Activated CD4-positive, alpha-beta T cell treated with anti-CD3 and anti-CD28 coated beads for 4 hours (primary cell): ENCODE measurements at places on chromosomes 7 and 10.

- DNase-seq = no peak
These were observed 45.2 kb downstream of the HIPK2 start for GRCh38 chr7:139732471-139733167.

DNA sequence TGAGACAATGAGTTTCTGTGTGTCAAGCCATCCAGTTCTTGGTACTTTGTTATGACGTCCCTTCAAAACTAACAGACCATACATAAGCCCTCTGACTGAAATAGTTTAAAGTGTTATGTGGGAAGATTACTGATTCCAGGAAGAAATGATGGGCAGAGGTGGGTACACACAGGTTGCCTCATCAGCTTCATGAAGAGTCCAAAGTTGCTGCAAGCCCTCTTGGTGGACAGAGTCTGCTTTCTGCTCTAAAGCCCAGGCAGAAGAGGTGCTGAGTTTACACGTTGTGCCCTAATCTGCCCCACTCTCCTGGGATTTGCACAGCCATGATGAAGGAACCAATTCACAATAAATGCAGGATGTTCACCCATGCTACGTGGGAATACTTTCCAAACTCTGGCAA lies 187.4 kb downstream of the PARD3 start:
- DNase-seq = no peak

DNA sequence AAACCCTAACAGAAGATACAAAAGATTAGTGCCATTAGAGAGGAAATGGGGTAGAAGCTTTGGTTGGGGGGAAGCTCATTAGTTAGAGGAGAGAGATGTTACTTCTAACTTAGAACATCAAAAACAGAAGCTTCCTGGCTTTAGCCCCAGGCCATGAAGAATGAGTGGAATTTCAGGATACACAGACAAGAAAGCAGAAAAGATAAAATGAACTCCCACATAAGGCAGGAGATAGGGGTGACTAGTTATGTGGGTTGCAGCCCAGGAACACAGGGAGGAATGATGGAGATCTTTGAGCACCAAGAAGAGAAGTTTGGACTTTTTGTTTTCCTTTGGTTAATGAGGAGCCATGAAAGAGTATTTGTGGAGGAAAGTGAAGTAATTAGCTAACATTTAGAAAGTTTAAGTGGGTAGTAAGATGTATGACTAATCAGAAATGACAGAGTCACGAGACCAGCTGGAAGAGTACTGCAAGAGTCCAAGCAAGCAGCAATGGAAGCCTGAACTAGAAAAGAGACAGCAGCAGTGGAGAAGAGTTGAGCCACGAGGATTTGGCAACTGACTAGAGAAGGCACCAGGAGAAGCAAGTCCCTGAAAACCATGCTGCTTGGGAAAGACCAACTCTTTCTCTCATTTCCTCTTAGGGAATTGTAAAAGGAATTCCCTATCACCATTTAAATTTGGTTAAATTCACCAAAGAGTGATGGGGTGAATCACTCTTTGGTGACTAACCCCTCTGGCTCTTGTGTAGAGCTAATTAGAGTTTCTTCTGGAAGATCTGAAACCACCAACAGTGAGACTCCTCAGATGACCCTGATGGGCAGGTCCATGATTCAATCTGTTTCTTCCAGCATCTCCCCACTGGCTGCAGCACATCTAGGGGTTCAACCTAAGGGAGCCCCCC lies 131.9 kb downstream of the KCNMA1 start:
- DNase-seq = no peak

GRCh38 chr7:2567679-2568278 lies 9.0 kb downstream of the IQCE start:
- no peak for DNase-seq

DNA sequence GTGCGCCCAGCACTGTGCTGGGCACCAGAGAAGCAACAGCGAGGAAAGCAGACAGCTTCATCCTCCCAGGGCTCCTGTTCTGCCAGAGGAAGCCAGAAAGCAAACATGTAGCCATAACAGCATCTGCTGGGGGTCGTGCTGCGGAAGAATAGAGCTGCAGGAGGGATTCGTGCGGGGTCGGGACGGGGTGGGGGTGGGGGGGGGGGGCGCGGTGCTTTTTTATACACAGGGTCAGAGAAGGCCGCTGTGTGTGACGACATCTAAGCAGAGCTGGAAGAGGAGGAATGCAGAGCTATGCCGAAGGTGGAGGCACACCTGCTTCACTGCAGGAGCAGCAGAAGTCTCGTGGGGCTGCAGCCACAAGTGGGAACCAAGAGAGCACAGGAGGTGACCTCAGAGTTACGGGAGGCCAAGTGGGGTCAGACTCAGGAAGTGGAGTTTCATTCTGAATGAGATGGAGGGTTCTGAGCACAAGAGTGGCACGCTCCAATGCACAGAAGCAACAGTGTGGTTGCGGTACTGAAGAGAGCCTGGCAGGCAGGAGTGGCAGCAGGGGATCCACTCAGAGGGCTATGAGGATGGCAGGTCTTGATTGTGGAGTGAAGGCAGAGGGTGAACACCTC lies 11.1 kb downstream of the PKD1L1 start:
- no peak for DNase-seq

GRCh38 chr10:78297997-78298396 lies 264.3 kb downstream of the RPS24 start:
- DNase-seq = no peak

- no peak for DNase-seq
These were observed 18.2 kb upstream of the TSPAN33 start for GRCh38 chr7:129126314-129126713.

DNA sequence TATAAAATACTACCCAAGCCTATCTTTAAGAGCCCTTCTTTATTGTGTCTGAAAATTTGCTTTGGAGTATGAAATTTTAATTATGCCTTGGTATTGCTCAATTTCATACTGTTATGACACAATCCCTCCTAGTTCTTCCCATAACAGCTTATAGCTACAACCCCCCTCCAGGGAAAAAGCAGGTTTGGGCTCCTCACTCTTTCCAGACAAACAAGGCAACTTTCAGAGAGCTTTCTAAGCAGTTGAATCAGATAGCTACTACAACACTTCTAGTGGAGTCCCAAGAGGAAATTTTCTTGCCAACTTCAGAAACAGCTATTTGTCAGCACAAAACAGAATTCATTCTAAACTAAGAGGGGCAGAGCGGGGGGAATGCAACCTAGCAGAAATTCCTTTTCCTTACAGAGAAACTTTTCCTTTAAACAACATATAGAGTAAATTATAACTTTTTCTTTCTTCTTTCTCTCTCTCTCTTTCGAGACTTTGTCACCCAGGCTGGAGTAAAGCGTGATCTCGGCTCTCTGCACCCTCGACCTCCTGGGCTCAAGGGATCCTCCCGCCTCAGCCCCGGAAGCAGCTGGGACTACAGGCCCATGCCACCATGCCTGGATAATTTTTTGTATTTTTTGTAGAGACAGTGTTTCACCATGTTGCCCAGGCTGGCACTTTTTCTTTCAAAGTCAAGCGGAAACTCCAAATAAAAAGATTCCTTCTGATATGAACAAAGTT lies 26.0 kb upstream of the JMJD1C start:
- DNase-seq = no peak

DNA sequence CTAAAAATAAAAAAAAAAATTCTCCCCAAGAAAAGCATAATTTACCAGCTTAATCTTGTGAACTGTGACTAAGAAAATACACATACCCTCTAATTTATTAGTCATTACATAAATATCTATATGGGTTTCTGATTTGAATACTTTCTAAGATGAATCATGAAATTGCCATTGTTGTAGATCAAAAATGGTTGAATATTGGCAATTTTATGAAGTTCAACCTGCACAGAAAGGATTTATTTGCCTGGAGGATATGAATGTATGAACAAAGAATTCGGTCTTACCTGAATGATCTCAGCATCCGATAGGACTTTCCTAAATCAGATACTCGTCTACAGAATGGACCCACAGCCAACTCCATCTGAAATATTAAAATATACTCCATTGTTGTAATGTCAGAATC lies 61.5 kb downstream of the HBP1 start:
- no peak for DNase-seq

- no peak for DNase-seq
These were observed 214.5 kb downstream of the AUTS2 start for GRCh38 chr7:69812756-69813155.

DNA sequence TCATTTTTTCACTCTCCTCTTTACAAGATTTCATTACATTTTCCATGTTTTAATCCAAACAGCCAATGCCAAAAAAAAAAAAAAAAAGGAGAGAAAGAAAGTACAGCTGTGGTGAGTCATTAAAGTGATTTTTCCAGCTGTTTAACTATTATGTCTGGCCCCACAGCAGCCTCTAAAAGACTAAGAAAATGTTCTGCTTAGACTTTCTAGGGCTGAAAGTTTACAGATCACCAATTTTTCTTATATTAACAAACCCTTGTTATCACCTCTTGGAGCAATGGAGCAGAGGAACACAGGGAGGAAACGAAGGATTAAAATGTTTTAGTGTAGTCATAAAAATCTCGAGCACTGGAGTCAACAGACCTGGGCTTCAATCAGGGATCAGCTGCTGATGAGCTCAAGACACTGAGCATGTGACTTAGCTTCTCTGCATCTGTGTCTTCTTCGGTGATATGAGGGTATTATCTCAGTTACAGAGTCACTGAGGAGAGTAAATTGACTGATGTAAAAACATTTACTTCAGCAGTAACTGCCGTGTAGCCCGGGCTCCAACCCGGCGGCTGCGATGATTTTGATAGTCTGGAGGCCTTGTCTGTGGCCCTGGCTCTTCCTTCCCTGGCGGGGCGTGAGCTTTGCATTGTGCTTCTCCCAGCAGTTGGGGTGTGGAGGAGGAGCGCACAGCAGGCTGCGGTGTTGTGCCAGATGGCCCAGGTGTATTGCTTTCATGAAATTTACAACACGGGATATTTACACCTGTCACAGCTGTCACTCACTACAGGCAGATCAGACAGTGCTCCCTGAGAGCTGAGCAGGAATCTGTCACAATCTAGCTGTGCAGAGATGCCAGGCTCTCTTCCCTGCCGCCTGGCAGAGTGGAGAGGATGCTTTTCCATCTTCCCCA lies 298.3 kb upstream of the FZD8 start:
- DNase-seq = no peak

DNA sequence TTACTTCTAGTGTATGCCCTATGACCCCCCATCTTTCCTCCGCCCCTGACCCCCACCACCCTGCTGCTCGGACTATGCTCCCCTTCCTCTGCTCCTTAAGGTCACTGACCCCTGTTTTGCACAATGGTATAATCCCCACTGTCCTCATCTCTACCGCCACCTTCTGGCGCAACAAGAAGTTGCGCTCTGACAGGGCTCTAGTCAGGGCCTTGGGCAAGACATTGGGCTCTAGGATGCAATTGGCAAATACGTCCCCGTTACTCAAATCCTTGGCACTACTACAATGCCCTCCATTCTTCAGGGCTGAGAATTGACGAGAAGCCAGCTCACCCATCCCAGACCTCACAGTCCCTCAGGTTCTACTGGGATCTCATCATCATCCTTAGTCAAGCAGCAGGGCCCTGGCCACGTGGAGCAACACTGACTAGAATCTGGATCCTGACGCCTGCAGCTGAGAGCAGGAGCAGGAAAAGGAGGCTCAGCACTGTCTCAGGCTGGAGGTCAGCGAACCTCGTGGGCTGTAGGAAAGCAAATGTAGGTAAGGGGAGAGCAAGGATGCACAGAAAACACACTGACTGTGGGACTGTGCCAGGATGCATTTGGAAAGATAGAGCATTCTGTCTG lies 10.6 kb downstream of the LRIT2 start:
- DNase-seq = no peak

DNA sequence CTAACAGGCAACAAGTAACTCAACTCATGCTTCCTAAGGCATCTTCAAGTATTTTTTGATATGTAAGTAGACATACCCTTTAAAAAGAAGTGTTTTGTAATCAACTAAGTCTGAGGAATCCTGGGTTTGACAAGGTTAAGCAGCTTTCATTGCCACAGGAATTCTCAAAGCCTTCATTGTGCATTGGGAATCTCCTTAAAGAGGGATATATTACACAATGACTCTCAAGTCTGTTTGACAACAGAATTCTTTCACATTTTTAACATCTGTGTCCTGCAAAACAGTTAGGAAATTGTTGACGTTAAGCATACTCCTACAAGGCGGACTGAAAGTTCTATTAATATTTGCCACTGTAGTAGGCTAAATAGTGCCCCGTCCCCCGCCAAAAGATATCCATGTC lies 71.4 kb downstream of the SGMS1 start:
- no peak for DNase-seq

DNA sequence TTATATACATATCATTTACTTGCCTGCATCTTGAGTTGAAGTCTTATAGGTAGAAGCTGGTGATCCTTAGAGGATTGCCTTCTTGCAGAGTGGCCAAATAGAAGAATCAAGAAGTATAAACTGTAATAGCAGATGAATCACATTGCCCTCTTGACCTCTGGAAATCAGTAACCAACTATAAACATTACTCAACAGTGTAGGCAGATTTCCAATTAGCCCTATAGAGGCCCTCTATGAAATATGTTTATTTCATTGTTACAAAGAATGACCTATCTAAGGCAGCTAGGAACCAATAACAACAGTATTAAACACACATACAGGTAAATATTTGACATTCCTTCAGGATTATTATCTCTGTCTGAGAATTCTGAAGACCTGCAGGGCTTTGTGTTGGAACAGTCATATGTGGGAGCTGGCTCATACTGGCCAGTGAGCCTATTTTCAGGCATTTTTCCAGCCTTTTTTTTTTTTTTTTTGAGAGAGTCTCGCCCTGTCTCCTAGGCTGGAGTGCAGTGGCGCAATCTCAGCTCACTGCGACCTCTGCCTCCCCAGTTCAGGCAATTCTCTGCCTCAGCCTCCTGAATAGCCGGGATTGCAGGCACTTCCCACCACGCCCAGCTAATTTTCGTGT lies 7.2 kb upstream of the SRI start:
- no peak for DNase-seq

DNA sequence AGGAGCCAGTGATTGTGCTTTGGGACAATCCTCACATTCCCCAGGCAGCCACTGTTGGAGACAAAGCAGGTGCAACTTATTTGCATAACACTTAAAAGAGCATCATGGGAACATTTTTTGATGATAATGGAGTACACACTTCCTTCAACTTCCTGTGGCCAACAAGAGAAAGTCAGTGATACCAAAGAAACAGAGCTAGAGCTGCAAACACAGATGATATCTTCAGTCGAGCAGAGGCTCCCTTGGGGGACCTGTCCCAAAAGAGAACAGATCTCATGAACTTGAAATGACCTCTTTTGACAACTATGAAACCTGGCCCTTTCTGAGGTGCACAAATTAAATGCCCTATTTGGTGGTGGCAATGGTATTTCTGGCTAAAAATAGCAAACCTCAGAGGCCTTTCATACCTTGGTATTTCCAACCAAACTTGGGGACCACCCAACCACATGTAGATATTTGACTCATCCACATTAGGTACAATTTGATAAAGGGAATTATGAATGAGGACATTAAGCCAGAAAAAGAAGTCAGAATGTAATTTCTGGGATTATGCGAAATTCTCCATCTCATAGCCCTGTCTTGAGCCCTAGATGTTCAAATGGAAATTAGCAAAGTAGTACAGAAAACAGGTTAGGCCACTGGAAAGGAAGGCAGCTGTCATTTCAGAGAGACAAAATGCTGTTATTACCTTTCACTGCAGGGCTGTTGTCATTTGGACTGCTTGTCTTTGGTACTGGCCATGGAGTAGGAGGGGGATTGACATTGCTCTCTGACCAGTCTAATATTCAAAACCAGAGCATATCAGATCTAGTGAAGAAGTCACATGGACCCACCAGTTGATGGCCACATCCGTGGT lies 146.2 kb downstream of the ICA1 start:
- no peak for DNase-seq
